Activated CD4-positive, alpha-beta T cell treated with anti-CD3 and anti-CD28 coated beads, Interleukin-2, amount 10 ng/mL, durations not matched to agents 7 days and 5 days (primary cell): ENCODE measurements at places on chromosomes 11 and 22. TPM values are rescaled to one million over a fixed set of nuclear protein-coding genes. Genes with fewer than 3 reads are reported as not detected.

GRCh38 chr11:69446108-69446507 lies 35.4 kb upstream of the LINC01488 start:
- DNase-seq: no peak
- peaks cover 12% of the 10 kb centered on the region for H3K27me3 ChIP-seq
- H3K4me1 ChIP-seq: peaks cover 8% of the 10 kb centered on the region
- H3K27ac ChIP-seq: no peak overlapping the region
- no peak overlapping the region for H3K4me3 ChIP-seq
- H3K36me3 ChIP-seq: no peaks in the 10 kb centered on the region

DNA sequence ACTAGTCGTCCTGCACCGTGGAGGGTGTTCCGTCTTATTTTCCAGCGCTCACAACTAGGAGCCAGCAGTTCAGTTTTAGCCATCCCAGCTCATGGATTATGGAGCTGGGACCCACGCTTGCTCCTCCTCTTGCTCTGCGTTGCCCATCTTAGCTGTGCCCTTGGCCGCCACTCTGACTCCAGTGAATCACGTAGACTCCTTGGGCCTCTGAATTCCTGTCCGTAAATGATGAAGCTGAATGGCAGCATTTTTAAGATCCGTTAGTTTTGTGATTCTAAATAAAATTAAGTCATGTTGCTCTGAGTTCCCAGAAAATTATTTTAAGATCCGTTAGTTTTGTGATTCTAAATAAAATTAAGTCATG lies 23.8 kb downstream of the BCR start:
- H3K4me1 ChIP-seq: peaks cover 8% of the 10 kb centered on the region
- no peak for DNase-seq
- H3K27ac ChIP-seq: no peak overlapping the region
- H3K27me3 ChIP-seq: no peaks in the 10 kb centered on the region
- H3K36me3 ChIP-seq: peaks cover 6% of the 10 kb centered on the region
- H3K4me3 ChIP-seq: no peak overlapping the region

DNA sequence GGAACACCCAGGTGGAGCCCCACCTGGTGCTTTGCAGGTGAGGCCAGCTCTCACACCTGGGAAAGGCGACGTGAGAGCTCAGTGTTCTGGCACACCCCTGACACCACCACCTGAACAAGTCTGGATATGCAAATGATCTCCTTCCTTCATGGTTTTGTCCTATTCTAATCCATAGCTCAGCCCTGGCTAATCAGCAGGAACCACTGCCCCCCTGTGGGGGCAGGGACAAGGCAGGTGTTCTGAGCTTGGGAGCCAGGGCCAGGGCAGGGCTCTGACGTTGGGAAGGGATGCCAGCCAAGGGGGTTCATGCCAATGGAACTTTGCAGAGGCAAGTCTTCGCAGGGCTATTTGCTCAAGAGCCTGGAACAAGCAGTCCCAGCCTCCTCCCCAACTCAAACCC lies 144.2 kb downstream of the TRIM29 start:
- no peaks in the 10 kb centered on the region for H3K4me1 ChIP-seq
- no peak overlapping the region for H3K27ac ChIP-seq
- peaks cover 4% of the 10 kb centered on the region for H3K27me3 ChIP-seq
- no peaks in the 10 kb centered on the region for H3K36me3 ChIP-seq
- no peak for DNase-seq
- no peak overlapping the region for H3K4me3 ChIP-seq

DNA sequence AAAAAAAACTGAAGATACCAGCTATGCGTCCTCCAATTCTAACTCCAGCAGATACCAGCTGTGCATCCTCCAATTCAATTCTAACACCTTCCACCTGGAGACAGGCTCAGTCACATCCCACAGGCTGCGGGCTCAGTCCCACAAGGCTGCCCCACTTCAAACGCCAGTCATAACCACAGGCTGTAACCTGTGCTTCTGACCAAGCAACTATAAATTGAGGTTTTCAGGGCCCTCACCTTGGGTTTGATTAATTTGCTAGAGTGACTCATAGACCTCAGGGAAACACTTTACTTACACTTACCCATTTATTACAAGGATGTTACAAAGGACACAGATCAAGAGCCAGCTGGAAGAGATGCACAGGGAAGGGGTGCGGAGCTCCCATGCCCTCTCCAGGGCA lies 32.4 kb upstream of the MSANTD2 start:
- peaks cover 12% of the 10 kb centered on the region for H3K4me1 ChIP-seq
- H3K27ac ChIP-seq: no peak overlapping the region
- H3K4me3 ChIP-seq: no peak overlapping the region
- peaks cover 30% of the 10 kb centered on the region for H3K27me3 ChIP-seq

The RIMBP3C gene
- 0.92 TPM for total RNA-seq
